ELF-1 (cell line): ENCODE measurements at places on chromosomes 5 and 9.

- no peak for DNase-seq
These were observed 29.6 kb downstream of the MAML1 start for GRCh38 chr5:179762079-179762780.

DNA sequence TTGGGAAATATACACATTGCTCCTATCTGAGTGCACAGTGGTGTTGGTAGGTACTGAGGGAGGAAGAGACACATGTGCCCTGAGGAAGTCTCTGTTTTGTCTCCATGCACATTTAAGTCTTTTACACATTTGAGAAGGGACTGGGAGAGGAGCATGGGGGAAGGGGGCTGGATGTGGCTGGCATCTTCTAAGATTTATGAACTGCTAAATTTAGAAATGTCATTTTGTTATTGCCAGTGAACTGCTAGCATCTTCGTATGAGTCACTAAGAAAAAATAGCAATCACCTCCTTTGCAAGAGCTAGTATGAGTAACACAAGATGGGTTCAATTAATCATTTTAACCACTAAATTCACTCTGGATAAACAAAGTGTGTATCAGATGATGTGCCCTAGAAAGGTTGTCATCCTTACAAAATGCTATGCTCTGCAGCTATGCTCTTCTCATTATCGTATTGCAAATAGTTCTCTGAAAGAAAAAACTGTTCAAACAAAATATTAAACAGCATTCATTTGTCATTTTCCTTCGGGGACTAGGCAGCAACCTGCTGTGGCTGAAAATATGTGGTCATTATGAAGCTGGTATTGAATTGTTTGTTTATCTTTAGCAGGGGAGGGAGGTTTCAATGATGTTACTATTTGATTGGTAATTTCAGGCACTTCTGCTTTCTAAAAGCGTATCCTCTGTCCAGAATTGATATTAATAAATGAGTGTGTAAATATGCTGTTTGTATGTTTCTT is 236.5 kb downstream of the DMRTA1 start:
- DNase-seq = no peak

- no peak for DNase-seq
These were observed 33.1 kb downstream of the ATP6V0E1 start for GRCh38 chr5:173016598-173017046.

DNA sequence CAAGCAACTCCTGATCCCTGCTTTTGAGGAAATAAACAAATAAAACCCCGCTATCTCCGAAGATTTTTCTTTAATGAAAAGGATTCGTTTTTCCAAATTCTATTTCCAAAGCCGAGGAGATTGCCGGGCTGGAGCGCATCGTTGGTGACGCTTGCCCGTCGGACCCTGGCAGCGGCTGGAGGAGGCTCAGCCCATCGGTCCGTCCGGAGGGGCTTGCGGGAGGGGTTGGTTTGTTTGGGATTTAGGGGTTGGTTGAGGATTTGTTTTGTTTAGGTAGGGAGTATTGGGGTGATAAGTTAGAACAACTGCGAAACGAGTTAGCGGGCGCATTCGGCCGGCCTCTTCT is 20.8 kb downstream of the URM1 start:
- no peak for DNase-seq

GRCh38 chr9:129133082-129133481 is 21.9 kb downstream of the PTPA start:
- peak; percentile 67 for DNase-seq

- no peak for DNase-seq
These were observed 38.0 kb downstream of the WDR41 start for GRCh38 chr5:77454123-77454522.

- no peak for DNase-seq
These were observed 780.3 kb downstream of the KCTD16 start for GRCh38 chr5:144950996-144951395.

GRCh38 chr5:76980518-76981144 is 27.8 kb downstream of the CRHBP start:
- no peak for DNase-seq

- DNase-seq = peak; percentile 44
These were observed 163.7 kb downstream of the ROR2 start for GRCh38 chr9:91786132-91786896.

- no peak for DNase-seq
These were observed 617 bp downstream of the PPP6C start for GRCh38 chr9:125189011-125189360.

GRCh38 chr9:4108754-4109465 is 191.0 kb downstream of the GLIS3 start:
- DNase-seq = no peak

- DNase-seq = no peak
These were observed 34.2 kb upstream of the CACNA1B start for GRCh38 chr9:137843355-137843754.

GRCh38 chr5:132751444-132751843 is 4.2 kb downstream of the CCNI2 start:
- no peak for DNase-seq

- DNase-seq = no peak
These were observed 802 bp downstream of the CCDC107 start for GRCh38 chr9:35658968-35659220.

DNA sequence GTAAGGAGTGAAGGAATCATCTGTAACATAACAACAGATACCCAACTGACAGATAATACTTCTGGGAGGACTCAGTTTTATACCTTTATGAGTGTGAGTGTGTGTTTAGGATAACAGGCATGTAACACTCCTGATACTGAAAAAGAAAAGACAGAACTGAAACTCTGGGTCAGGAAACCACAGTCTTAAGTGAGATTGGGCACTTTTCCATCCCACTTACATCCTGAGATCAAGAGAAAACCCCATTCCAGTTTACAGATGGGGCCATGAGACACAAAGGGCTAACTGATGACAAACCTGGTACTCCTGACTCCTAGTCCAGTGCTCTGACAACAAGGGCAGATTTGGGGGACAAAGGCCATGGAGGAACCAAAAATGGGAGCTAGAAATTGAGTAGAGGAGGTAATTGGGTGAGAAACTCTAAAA is 18.0 kb downstream of the IL5 start:
- no peak for DNase-seq

GRCh38 chr9:123420592-123421111 is 64.7 kb downstream of the CRB2 start:
- no peak for DNase-seq

DNA sequence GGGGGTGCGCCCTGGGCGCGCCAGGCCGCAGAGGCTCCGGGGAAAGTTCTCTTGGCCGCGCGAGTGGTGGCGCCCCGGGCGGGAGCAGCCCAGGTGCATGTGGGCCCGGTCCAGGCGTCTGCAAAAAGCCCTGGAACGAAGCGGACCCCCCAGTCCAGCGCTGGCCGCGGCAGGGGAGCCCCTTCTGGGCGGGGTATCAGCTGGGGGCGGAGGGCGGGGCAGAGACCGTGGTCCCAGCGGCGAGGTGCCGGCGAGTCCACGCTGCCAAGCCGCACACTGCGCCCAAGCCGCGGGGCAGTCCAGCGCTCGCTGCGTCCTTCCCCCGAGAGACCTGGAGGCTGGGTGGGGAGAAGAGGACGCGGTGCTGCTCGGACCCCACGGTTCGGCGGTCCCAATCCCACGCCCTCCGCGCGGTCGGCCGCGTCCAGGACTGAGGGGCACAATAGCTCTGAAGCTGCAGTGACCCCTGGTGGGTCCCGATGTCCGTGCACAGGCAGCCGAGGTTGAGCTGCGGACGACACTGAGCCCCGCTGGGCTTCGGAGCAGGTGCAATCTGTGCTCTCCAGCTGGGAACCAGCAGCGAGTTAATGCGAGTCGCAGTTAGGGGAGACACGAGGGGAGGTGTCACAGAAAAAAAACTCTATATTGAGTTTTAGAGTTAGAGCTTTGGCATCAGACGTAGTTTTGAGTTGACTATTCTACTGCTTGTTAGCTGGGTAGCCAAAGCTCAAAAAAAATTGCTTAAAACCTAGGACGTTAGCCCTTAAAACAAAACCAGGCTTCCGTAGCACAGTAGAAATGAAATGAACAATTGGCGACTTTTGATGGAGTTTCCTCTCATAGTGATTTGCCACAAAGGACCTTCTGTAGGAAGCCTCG is 1.1 kb upstream of the EPB41L4A start:
- DNase-seq = peak; percentile 89

- no peak for DNase-seq
These were observed 96.5 kb upstream of the PITX1 start for GRCh38 chr5:135130261-135131215.
